ENCODE measurements at places on chromosomes 1 and 21.

GRCh38 chr1:12380326-12381249 lies 150.8 kb downstream of the VPS13D start:
- DNase-seq: no peak

DNA sequence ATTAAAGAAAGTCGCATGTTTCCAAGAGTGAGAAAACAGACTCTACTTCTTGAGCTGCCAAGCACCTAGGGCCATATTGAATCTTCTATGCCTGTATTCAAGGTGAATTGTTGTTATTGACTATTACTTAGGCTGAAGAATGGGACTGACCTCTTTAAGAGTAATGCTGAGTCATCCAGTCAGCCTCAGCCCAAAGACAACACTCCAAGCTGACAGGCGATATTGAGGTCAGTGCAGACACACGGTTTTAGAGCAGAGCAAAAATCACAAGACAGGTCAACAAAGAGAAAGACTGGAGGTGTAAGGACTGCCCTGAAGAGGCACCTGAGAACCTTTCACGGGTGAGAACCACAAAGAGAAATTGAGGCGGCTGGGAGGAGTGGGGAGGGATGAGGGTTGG lies 146.9 kb downstream of the MIS18A start:
- DNase-seq: no peak

GRCh38 chr1:193581341-193581740 lies 394.9 kb upstream of the B3GALT2 start:
- no peak for DNase-seq

GRCh38 chr21:32991361-32991760 lies 34.4 kb upstream of the OLIG2 start:
- no peak for DNase-seq

DNA sequence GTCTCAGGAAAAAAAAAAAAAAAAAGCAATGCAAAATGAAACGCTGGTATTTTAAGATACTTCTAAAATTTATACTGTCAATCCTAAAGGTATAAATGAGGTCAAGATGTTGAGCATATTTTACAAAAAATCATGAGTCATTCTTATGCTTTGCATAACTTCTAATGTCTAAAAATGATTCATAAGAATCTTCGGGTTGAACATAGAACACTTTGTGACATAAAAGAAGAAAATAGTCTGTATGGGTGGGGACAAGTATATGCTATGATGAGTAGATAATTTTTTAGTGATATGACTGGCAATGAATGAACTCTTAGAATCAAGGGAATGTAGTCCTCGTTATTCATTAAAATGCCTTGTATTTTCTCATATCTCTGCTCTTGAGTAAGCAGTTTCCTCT lies 416.9 kb upstream of the USP24 start:
- DNase-seq: no peak

GRCh38 chr1:45843474-45843905 lies 40.1 kb downstream of the MAST2 start:
- DNase-seq: no peak

DNA sequence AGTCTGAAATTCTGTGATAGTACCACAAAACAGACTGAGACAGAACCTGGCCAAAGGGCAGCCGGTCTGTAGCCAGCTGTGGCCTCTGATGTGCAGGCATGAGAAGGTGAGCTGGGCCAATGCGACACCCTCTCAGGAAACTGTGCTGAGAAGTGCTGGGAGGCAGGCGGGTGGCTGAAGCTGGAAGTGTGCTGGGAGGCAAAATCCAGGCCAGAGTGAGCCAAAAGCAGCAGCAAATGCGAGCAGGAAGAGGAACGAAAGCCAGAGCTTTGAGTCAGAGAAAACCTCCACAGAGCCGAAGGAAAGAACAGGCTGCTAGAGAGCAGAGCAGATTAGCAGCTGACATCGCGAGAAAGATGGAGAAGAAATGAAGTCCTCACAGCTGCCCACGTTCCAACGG lies 10.2 kb upstream of the ATP13A2 start:
- no peak for DNase-seq

GRCh38 chr1:38727684-38728584 lies 131.6 kb downstream of the RRAGC start:
- DNase-seq: no peak

- no peak for DNase-seq
These were observed 25.3 kb downstream of the CNIH4 start for GRCh38 chr1:224381880-224382548.

DNA sequence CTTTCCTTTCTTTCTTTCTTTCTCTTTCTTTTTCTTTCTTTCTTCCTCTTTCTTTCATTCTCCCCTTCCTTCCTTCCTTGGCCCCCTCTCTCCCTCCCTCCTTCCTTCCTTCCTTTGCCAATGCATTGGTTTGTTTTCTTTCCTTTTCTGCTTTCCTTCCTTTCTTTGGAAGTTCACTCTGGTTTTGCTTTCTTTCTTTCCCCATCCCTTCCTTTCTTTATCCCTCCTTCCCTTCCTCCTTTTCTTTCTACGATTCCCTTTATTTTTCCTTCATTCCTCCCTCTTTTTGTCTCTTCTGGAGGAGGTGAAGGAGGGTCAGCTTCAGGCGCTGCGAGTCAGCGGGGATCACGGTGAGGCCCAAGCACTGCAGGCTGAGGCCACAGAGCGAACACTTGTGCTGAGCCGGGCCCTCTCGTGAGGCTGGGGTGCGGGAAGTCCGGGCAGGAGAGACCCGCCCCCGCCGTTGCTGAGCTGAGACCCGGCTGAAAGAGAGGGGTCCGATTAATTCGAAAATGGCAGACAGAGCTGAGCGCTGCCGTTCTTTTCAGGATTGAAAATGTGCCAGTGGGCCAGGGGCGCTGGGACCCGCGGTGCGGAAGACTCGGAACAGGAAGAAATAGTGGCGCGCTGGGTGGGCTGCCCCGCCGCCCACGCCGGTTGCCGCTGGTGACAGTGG lies 1.5 kb downstream of the SIM2 start:
- no peak for DNase-seq

- no peak for DNase-seq
These were observed 101.8 kb downstream of the CLIC6 start for GRCh38 chr21:34770576-34770975.

DNA sequence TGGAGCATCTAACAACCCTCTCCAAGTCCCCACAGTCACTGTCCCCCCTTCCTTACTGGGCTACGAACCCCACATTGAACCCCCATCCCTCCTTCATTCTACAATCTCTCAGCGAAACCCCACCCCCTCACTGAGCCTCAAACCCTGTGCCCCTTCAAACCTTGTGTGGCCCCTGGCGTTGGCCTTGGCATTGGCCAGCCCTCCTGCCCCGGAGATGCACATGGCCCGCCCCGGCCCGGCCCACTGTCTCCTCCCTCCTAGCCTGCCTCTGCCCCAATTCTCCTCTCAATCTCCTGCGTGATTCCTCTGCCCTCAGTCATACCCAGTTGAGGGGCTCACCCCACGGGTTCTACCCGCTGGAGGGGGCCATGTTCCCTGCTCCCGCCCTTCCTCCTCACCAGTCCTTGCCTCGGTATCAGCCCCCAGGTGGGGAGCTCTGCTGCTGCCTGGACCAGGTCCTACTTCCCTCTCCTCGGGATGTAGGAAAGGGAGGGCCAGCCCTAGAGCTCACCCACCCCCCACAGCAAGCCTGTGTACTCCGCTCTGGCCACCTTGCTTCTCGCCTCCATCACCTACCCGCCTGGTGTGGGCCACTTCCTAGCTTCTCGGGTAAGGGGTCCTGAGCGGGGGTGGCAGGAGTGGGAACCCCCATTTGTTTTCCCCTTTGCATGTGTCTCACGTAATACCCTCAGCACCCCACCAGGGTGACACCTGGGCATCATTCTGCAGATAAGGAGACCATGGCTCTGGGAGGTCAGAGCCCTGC lies 6.6 kb downstream of the CLCNKA start:
- DNase-seq: no peak

All from iPS DF 6.9 (cell line).